ENCODE measurements at places on chromosomes 3 and 15. TPM values are rescaled to one million over a fixed set of nuclear protein-coding genes. Genes with fewer than 3 reads are reported as not detected.

The NMD3 gene
- total RNA-seq: 64.6 TPM

The LIPH gene
- 19.9 TPM for total RNA-seq

The CGNL1 gene
- total RNA-seq: 3.5 TPM

The TPRG1 gene
- not detected for total RNA-seq

DNA sequence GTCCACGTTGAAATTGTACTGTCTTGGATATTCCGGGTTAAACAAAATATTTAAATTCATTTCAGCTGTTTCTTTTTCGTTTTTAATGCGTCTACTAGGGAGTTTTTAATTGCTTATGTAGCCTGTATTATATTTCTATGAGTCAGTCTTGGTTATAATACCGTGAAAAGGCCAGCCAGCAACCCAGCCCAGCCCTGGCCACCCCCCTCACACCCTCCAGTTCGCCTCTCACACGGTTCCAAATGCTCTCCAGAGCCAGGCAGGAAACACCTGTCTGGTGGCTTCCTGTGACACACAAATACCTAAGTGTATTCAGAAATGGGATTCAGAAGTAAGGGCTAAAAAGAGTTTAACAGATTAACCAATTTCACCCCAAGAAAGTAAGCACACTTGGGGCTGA, 4.4 kb downstream of the SH3BP5 start:
- no peak overlapping the region for H3K27ac ChIP-seq
- H3K4me1 ChIP-seq: peaks cover 11% of the 10 kb centered on the region
- H3K36me3 ChIP-seq: no peaks in the 10 kb centered on the region
- DNase-seq: no peak
- no peak overlapping the region for H3K4me3 ChIP-seq
- H3K27me3 ChIP-seq: no peaks in the 10 kb centered on the region

- no peak for DNase-seq
- no peak overlapping the region for H3K27ac ChIP-seq
- H3K4me1 ChIP-seq: peaks cover 5% of the 10 kb centered on the region
- H3K4me3 ChIP-seq: no peak overlapping the region
- H3K27me3 ChIP-seq: no peaks in the 10 kb centered on the region
These were observed 10.3 kb downstream of the CAV3 start for GRCh38 chr3:8743911-8744310.

DNA sequence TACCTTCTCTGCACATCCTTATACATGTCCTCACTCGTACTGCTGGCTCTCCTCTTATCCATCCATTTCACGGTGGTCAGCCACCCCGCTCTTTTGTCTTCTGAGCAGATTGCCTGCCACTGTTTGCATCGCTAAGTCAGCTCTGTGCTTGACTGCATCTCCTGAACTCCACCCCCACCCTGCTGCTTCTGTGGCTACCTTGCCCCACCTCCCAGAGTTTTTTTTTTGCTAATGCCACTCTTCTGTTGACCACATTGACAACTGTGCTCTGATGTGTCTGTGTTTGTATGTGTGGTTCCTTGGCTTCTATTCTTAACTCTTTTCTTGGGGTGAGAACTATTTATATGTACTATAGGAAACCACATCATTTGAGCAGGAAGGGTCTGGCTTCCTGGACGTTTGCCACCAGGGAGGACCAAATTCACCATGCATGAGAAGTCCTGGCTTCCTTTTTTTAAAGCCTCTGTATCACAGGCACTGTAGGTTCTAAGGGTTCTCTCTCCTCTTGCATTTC, 12.8 kb upstream of the MTMR10 start:
- no peak overlapping the region for H3K27ac ChIP-seq
- no peaks in the 10 kb centered on the region for H3K36me3 ChIP-seq
- H3K4me3 ChIP-seq: no peak overlapping the region
- no peaks in the 10 kb centered on the region for H3K4me1 ChIP-seq
- H3K27me3 ChIP-seq: peaks cover 7% of the 10 kb centered on the region
- DNase-seq: no peak

GRCh38 chr3:120451272-120451761, 525 bp upstream of the FSTL1 start:
- no peak overlapping the region for H3K27ac ChIP-seq
- no peak for DNase-seq
- 0 out of 2 replicates have a peak, but pooled peaks cover 3% of the 10 kb centered on the region for H3K4me1 ChIP-seq

DNA sequence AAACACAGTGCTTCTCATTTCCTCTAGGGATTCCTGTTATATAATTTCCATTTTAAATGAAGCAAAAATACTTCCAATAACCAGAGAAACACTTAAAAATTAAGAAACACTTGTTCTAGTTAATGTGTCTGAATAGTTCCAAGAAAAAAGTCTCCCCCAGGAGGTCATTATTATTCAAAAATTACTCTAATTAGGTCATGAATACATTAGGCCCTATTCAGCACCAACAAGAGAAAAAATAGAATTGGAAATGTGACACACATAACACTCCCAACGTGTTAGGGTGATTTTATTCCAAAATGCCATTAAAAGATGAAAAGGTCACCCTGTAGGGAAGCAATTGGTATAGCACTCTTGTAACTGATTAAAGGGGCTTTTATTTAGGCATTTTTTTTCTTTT, 382.1 kb downstream of the TUSC7 start:
- no peak overlapping the region for H3K4me3 ChIP-seq
- H3K27me3 ChIP-seq: no peaks in the 10 kb centered on the region
- no peaks in the 10 kb centered on the region for H3K36me3 ChIP-seq
- H3K4me1 ChIP-seq: no peaks in the 10 kb centered on the region
